CD4-positive, alpha-beta T cell treated with Interferon gamma for 1 hour (primary cell): ENCODE measurements at places on chromosomes 7 and 10.

DNA sequence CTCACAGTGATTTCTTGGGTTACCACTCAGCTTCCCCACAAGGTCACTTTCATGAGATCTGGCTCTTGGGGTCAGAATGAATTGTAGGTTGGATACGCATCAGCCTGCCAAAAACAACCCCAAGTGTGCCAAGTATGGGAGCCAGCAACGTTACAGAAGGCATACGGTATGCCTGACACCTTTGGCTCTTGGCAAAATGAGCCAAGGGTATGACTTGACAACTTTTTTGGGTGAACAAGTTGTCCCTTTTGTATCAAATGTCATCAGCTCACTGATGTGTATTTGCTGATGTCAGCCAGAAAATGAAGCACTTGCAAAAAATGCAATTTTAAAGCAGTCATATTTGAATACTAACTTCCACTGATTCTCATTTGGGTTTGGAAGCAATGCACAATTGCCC lies 168.4 kb downstream of the CACNB2 start:
- no peak for DNase-seq

- no peak for DNase-seq
These were observed 58.4 kb upstream of the PCGF5 start for GRCh38 chr10:91162050-91162494.

DNA sequence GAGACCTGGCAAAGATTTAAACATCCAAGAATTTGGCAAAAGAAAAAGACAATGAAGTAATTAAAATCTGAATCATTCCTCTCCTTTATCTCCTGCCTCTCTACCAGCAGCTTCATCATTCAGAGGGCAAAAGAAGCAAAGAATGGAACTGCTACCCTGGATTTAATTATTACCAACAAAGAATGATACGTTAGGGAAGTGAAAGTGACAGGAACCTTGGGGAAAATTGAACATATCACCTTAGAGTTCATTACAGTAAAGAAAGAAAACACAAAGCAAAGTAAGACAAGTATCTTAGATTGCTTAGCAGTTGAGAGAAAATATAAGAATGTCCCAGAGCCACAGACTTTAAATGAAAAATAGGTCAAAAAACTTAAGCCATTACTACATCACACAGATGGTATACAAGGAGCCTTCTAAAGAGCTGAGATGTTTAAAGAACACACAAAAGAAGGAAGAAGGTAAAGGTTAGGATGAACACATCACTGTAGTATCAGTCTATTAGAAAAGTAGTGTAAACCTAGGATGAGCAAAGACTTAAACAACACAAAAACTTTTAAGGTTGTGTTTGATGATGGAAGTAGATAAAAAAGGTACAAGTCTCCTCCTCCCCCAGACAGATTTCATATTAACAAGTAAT lies 17.5 kb downstream of the CTNNA3 start:
- DNase-seq = no peak

- no peak for DNase-seq
These were observed 30.7 kb upstream of the ZNF467 start for GRCh38 chr7:149804106-149804505.

DNA sequence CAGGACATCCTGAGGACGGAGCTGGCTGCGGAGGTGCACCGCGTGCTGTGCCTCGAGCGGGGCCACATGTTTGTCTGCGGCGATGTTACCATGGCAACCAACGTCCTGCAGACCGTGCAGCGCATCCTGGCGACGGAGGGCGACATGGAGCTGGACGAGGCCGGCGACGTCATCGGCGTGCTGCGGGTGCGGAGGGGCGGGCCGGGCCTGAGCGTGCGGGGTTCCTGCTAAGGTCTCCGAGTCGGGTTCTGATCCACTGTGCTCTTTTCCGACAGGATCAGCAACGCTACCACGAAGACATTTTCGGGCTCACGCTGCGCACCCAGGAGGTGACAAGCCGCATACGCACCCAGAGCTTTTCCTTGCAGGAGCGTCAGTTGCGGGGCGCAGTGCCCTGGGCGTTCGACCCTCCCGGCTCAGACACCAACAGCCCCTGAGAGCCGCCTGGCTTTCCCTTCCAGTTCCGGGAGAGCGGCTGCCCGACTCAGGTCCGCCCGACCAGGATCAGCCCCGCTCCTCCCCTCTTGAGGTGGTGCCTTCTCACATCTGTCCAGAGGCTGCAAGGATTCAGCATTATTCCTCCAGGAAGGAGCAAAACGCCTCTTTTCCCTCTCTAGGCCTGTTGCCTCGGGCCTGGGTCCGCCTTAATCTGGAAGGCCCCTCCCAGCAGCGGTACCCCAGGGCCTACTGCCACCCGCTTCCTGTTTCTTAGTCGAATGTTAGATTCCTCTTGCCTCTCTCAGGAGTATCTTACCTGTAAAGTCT lies 10.4 kb downstream of the ATG9B start:
- peak; percentile 97 for DNase-seq

GRCh38 chr10:28492116-28492920 lies 40.6 kb upstream of the WAC start:
- DNase-seq = no peak

- peak; percentile 55 for DNase-seq
These were observed 26.4 kb upstream of the SRGN start for GRCh38 chr10:69061305-69062161.

GRCh38 chr10:131300508-131300907 lies 11.0 kb downstream of the TCERG1L start:
- DNase-seq = no peak

- DNase-seq = no peak
These were observed 163.2 kb downstream of the JAZF1 start for GRCh38 chr7:28017372-28017771.

DNA sequence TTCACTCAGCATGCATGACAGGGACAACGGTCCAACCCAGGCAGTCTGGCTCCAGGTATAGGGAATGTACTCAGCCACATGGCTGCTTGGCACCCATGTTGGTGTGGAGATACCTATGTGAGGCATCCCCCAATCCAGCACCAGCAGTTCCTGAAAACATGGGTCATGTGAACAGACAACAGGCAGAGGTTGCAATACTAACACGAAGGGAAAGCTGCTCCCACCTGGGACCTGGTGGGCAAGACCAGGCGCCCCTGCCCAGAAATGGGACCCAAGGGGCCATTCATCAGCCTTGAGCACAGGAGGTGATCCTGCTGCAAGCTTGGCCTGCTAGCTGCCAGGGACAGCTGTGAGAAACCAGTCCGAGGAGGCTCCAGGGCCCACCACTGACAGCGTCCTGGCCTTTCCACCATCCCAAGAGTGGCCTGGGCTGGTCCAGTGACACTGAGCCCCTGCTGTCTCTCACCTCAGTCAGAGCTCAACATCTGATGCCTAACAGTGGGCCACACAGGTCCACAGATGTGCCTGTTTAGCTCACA lies 142.3 kb downstream of the ARHGAP22 start:
- DNase-seq = no peak

- DNase-seq = peak; percentile 88
These were observed 32.5 kb downstream of the OGDH start for GRCh38 chr7:44638611-44639557.
